Omental fat pad (tissue), 4 donors: ENCODE measurements at places on chromosomes 7 and 10. TPM values are rescaled to one million over a fixed set of nuclear protein-coding genes. Genes with fewer than 3 reads are reported as not detected.

The FEZF1 gene
- 0.19 TPM for total RNA-seq

The PLOD3 gene
- 50.5 TPM for total RNA-seq

The SLC16A9 gene
- 0.25 TPM for total RNA-seq

The RBP4 gene
- 188 TPM for total RNA-seq

The KEL gene
- 0.28 TPM for total RNA-seq

The AKR1D1 gene
- total RNA-seq: not detected

The CCDC7 gene
- total RNA-seq: 42.2 TPM

The SH2D4B gene
- 0.13 TPM for total RNA-seq

The ATOH7 gene
- not detected for total RNA-seq

The UBN2 gene
- total RNA-seq: 18.0 TPM

The AKR1C2 gene
- total RNA-seq: 214 TPM

The SLC18A2 gene
- not detected for total RNA-seq

The NRG3 gene
- 0.47 TPM for total RNA-seq

The MKLN1 gene
- total RNA-seq: 49.3 TPM

The MEOX2 gene
- total RNA-seq: 96.9 TPM

The FANK1 gene
- 3.0 TPM for total RNA-seq

The BMI1 gene
- 58.5 TPM for total RNA-seq

The DNAJC12 gene
- 1.9 TPM for total RNA-seq

The HOGA1 gene
- total RNA-seq: 6.6 TPM

The DYDC2 gene
- not detected for total RNA-seq

The HMX2 gene
- not detected for total RNA-seq

The CYP2W1 gene
- not detected for total RNA-seq

The MSMB gene
- total RNA-seq: not detected

The PRR15 gene
- 2.7 TPM for total RNA-seq

The GIMAP4 gene
- 54.0 TPM for total RNA-seq

The CYP3A5 gene
- 7.7 TPM for total RNA-seq

The SLC25A40 gene
- total RNA-seq: 22.1 TPM

The FAM24B gene
- 1.0 TPM for total RNA-seq

The ERVW-1 gene
- not detected for total RNA-seq

The DKK1 gene
- total RNA-seq: 6.1 TPM

The NUDT13 gene
- 2.4 TPM for total RNA-seq

The TNKS2 gene
- total RNA-seq: 48.6 TPM

The NFKB2 gene
- 23.3 TPM for total RNA-seq

The CTAGE4 gene
- 2.3 TPM for total RNA-seq

The RPA3 gene
- 19.3 TPM for total RNA-seq

The SEMA3D gene
- 5.9 TPM for total RNA-seq

The MGAM2 gene
- 0.19 TPM for total RNA-seq

The EFCAB10 gene
- not detected for total RNA-seq

The GJC3 gene
- 0.63 TPM for total RNA-seq

The AZGP1 gene
- 92.5 TPM for total RNA-seq

The TLX1 gene
- total RNA-seq: not detected

The ARMC3 gene
- total RNA-seq: not detected

The DLG5 gene
- 34.7 TPM for total RNA-seq

The AMPH gene
- 2.8 TPM for total RNA-seq

The PRLHR gene
- total RNA-seq: not detected

The NEURL1 gene
- total RNA-seq: not detected

The SKAP2 gene
- 47.6 TPM for total RNA-seq

The OR2A7 gene
- total RNA-seq: 16.9 TPM

The KCND2 gene
- total RNA-seq: 3.8 TPM

The SMARCD3 gene
- total RNA-seq: 57.5 TPM

The GIMAP7 gene
- total RNA-seq: 30.3 TPM

The PNLIPRP3 gene
- total RNA-seq: not detected

The OR2A1 gene
- total RNA-seq: 0.09 TPM

The TMEM176A gene
- 47.7 TPM for total RNA-seq

The CCL24 gene
- not detected for total RNA-seq

The SVIL gene
- total RNA-seq: 22.8 TPM

The MRPS17 gene
- total RNA-seq: 10.9 TPM

The ABCA13 gene
- total RNA-seq: 0.16 TPM

The PLEKHS1 gene
- not detected for total RNA-seq
